H9 (cell line): ENCODE measurements at places on chromosomes 3 and 15. TPM values are rescaled to one million over a fixed set of nuclear protein-coding genes. Genes with fewer than 3 reads are reported as not detected.

MNS1 gene
- total RNA-seq, result 4.2 and 4.3 TPM in 2 replicates

DNA sequence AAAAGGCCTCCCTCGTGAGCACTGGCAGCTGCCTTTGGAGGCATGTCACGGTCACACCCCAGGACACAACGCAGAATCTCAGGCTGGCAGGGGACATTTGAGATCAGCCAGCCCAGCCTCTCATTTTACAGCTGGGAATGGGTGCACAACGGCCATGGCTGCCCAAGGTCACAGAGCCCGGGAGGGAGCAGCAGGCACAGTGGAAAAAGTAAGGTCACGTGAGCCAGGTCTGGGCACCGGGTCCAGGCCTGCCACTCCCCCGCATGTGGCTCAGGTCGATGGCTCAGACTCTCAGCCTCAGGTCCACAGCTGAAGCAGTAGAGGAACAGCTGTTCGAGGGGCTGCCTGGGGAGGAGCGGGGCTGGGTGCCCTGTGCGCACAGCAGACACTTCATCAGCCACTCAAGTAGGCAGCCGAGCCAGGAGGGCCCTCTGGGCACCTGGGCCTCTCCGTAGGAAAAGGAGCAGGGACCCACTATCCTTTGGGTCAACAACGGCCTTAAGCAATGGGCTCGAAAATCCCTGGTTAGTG is 260.6 kb downstream of the GOLGA6L6 start:
- DNase-seq, result no peak

- no peak for DNase-seq
These were observed 2.0 kb upstream of the TM6SF1 start for GRCh38 chr15:83105440-83105839.

GRCh38 chr3:130258532-130258952 is 86.9 kb upstream of the COL6A5 start:
- no peak for DNase-seq

GRCh38 chr3:130757611-130758150 is 11.1 kb upstream of the PIK3R4 start:
- no peak for DNase-seq

RAD51 gene
- 39.2 and 44.8 TPM in 2 replicates for total RNA-seq

DNA sequence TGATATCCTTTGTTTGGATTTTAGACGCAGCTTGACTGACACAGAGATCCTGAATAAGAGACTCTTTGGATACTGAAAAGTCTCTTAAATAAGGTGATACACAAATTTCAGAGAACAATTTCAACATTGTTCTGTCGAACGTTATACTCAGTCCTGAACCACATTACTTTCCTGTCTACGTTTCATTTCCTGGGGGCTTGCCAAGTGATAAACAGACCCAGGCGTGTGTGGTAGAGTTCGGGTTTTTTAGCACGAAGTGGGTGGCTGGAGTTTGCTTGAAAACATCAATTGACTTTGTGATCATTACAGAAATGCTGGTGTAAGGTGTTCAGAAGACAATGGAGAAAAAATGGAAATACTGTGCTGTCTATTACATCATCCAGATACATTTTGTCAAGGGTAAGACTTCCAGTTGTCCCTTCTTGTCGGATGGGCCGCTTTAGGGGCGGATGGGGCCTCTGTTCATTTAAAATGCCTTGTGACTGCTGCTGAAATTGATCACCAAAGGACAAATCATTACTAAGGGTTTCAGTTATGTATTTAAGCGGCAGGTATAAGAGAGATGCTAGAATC is at the start of gene CD96:
Gene CD96, plus strand, starts transcription at position 287 of the 573 bp plus-strand sequence. Its CDS starts 52 bp downstream, at position 339.
- DNase-seq, result no peak

GRCh38 chr3:45387636-45388348 is 584 bp upstream of the LARS2 start:
- no peak for DNase-seq

DNA sequence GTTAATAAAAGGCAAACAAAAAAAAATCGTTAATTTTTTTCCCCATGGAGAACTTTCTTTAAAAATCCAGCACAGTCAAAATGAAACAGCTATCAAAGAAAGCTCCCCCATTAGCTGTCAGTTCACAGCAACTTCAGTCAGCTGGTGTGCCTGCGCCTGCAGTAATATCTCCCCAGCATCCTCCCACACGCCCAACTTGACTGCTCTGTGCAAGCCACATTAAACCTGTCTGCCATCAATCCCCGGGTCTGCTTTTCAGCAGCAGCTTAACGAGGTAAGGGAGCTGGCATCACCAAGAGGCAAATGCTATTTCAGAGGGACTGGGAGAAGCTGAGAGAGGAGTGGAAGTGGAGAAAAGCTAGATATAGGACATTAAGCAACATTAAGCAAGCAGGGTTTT is 337.5 kb downstream of the GAP43 start:
- DNase-seq, result no peak
